H9 (cell line): ENCODE measurements at places on chromosomes 3 and 15.

GRCh38 chr15:67230504-67230903 lies 24.0 kb downstream of the AAGAB start:
- no peak for DNase-seq

DNA sequence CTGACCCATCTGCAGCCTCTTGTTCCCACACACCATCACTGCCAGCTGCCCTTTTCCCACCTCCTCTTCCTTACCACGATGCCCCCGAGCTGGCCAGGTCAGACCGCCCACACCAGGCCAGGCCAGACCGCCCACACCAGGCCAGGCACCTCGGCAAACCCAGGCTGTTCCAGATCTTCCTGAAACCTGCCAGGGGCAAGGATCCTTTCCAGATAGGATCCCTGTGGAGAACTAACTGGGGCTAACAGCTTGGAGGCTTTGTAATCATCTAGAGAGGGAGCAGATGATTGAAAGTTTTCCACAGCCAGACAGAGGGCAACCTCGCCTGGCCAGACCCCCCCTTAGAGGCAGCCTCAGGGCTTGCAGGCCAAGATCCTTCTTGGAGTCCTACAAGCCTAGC lies 287.3 kb upstream of the TLE3 start:
- no peak for DNase-seq

DNA sequence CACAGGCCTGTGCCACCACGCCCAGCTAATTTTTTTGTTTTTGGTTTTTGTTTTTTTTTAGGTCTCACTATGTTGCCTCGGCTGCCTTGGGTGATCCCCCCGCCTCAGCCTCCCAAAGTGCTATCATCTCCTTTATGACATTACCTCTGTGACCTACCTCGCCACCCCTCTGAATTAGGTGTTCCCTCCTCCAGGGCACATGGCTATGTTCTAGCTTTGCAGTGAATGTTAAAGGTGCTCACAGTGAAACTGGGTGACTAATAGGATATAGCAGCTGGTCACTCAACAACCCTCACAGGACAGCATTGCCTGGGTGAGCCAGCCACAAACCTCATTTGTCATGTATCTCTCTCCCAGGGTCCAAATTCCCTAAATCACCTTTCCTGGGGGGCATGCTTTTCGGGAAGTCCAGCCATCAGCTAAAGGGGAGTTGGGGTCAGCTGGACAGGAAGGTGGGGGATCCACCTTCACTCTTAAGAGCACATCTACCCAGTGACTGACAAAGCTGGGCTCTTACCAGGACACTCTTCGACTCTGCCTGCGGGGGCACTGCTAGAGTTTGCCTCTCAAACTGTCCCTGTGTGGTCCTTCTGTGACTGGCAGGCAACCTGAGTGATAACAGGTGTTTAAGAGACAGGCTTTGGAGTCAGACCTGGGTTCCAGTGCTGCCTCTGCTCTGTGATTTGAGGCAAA lies 1.6 kb upstream of the TTLL3 start:
- DNase-seq: peak; percentile 72

GRCh38 chr3:195044411-195044810 lies 226.5 kb downstream of the XXYLT1 start:
- no peak for DNase-seq

DNA sequence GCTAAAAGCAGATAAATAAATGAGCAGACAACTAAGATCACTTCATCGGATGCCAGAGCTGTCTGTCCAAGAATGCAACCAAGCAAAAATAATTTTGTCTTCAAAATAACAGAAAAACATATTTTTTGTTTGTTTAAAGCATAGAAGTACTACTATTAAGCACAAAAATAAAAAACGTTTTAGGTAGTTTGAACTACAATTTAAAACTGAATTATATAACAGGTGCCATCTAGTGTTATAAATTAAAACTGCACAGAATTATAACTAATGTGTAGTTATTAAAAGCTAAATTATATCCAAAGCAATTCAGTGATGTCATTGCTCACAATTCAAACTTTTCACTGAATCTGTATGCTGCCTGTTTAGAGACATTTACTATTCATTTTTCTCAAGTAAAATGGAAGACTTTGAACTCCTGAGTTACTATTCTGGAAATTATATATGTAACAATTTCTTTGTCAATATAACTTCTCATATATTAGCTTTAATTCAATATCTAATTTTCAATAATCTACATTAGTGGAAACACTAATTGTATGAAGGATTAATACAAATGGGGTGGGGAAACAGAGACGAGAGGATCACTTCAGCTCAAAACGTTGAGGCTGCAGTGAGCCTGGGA lies 29.5 kb downstream of the LINS1 start:
- DNase-seq: no peak
